GOT3 (cell line): ENCODE measurements at places on chromosomes 6 and 20.

DNA sequence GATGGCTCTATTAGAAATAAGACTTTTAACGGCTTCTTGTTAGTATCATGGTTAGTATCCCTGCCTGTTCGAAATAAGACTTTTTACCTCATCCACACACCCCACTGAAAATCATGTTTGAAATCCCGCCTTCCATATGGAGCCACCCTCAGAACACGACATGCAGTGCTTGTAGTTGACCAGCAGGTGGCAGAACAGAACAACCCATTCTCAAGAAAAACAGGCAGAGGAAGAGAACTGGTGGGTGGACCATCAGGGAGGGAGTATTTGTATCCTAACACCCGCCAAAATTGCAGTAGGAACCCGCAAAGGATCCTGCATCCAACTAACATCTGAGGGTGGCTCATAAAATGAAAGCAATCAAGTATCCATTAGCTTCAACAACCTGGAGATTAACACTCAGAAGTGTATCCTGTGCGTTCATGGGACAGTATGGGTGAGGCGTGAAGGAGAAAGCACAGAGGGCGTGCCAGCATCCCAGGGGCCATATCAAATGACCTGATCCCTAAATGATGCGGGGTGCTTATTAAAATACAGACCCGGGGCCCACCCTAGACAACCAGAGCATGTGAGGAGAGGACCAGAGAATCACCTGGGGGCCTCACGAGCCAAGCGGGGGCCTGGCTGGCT is 89.6 kb upstream of the NHSL1 start:
- peak; percentile 13 for DNase-seq

DNA sequence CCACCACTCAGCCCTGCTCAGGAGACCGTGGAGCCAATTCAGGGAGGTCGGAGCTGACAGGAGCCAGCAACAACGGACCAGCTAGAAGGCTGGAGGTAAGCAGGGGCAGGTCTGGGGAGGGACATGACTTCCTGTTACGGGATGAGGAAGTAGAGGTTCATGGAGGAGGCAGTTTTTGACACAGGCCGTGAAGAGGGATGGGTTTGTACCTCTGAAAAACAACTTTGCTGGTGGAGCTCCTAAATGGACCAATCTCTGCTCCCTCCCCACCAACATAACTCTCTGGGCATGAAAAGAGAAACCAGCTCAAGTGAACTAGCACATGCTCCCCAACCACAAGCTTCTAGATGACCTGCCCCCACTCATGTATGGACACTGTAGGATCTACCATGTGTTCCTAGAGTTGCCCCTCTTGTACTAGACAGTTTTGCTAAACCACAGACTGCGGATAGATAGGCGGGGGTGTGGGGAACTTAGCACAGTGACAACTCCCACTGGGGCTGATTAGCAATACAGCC is 31.4 kb downstream of the RALGAPA2 start:
- no peak for DNase-seq

GRCh38 chr6:126526996-126527606 is 187.2 kb downstream of the CENPW start:
- DNase-seq, result no peak

GRCh38 chr6:158439255-158439654 is 120.6 kb upstream of the TMEM181 start:
- DNase-seq, result no peak

DNA sequence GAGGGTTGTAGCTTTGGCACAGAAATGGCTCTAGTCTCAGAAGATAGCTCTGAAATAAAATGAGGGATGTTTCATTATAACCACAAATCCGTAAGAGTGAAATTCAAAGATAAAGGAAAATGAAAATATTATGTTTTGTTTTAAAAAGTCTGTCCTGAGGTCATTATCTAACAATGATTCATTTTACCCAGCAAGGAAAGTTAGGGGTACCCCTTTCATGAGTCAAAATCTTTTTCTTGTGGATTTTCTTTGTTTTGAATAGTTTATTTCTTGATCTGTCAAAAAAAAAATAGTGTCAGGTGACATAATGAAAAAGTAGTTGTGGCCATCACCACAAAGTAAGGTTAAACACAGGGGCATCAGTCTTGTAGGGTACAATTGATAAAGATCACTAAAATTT is 59.7 kb upstream of the MYB start:
- no peak for DNase-seq

DNA sequence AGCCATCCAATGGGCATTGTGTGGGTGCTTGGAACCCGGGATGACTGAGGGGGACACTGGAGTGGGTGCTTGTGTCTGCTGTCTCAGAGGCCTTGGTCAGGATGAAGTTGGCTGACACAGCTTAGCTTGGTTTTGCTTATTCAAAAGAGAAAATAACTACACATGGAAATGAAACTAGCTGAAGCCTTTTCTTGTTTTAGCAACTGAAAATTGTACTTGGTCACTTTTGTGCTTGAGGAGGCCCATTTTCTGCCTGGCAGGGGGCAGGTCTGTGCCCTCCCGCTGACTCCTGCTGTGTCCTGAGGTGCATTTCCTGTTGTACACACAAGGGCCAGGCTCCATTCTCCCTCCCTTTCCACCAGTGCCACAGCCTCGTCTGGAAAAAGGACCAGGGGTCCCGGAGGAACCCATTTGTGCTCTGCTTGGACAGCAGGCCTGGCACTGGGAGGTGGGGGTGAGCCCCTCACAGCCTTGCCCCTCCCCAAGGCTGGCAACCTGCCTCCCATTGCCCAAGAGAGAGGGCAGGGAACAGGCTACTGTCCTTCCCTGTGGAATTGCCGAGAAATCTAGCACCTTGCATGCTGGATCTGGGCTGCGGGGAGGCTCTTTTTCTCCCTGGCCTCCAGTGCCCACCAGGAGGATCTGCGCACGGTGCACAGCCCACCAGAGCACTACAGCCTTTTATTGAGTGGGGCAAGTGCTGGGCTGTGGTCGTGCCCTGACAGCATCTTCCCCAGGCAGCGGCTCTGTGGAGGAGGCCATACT is 49.4 kb downstream of the PYGB start:
- DNase-seq, result no peak

DNA sequence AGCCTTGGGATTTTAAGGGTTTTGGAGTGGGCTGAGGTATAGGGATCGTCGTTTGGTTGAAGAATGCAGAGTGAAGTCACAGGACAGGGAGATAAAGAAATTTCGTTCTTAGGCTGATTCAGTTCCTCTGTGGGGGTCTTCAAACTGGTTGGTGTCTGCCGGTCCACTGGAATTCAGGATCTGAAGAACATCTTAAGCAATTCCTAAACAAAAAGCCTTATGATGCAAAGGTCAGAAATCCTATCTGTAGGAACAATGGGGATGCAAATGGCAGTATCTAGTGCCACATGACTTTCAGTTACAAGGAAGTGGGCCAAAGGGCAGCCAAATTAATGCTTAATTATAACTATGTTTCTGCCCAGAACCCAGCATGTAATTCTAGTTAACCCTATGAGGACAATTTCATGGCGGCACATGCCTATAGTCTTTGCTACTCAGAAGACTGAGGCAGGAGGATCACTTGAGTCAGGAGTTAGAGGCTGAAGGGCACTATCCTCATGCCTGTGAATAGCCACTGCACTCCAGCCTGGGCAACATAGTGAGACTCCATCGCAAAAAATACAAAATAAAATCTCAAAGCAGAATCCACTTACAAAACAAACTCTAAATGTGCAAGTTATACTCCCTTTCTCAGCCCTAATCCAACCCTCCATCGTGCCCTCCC is 4.6 kb upstream of the SLC2A10 start:
- no peak for DNase-seq
